Liver (tissue), 10 donors: ENCODE measurements at places on chromosomes 16 and 17. TPM values are rescaled to one million over a fixed set of nuclear protein-coding genes. Genes with fewer than 3 reads are reported as not detected.

DNA sequence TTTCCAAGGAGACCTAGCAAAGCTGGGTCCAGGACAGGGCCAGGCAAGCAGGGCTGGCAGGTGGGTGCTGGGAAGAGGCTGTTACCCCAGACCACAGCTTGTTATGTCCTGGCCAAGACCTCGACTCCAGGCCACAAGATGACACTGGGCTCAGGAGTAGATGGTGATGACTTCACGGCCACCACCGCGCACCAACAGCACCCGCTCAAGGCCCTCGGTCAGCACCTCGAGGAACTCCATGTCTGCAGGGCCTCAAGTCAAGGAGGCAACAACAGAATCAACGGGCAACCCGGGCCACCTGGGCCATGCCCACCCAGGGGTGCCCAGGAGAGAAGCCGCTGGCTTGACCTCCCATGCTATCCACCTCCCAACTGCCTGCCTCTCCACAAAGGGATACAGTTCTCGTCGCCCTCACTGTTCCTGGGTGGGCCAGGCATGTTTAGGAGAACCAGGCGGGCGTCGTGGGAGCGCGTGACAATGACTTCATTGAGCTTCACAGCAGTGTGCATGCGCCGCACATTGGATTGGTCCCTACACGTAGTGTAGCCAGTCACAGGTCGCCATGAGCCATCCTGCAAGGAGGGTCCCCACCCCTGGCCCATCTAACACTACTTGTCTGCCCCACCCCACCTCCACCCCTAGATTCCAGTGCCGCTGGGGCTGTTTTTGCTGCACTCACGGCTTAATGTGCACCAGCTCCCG, 921 bp upstream of the LCAT start:
- no peak for DNase-seq

DNA sequence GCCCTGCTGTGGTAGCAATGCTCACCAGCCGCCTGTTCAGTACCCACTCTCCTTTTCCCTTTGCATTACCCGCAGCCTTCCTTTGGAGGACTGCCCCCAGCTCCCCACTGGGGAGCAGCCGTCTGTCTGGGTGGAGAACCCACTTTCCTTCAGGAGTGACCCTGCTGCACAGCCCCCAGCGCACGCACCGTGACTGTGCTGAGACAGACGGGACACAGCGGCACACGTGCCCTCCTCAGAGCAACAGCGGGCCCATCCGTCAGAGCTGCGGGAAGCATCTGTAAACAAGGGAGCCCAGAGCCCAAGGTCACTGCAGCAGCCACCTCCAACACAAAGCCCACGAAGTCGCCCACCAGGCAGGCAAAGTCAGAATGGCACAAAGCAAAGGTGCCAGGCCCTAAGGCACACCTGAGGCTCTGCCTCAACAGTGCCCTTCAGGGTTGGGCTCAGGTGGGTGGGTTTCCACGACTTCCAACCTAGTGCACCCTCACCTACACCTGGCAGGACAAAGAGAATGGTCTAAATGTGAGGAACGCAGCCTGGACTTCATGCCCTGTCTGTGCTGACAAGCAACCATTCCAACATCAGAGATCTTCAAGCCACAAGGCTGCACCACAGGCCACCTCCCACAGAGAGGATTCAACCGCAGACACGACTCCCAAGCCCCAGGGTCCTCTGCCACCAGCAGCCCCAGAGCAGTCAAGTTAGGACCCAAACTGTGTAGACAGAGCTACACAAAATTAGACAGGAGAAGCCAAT, 9.9 kb downstream of the AXIN1 start:
- no peak for DNase-seq

GH1 gene
- not detected for polyA plus RNA-seq

- DNase-seq, result no peak
Observed at GRCh38 chr17:7354262-7354843, 603 bp upstream of the TMEM95 start.

MRM1 gene
- polyA plus RNA-seq, result 3.2 TPM

- DNase-seq, result no peak
Observed at GRCh38 chr16:19434584-19434983, 16.9 kb downstream of the TMC5 start.

METTL26 gene
- 69.1 TPM for polyA plus RNA-seq

- DNase-seq, result no peak
Observed at GRCh38 chr17:80367503-80367902, 47.5 kb upstream of the ENDOV start.

TERB1 gene
- polyA plus RNA-seq, result not detected

- DNase-seq, result no peak
Observed at GRCh38 chr16:71453036-71453435, 9.0 kb downstream of the ZNF23 start.

CCL17 gene
- polyA plus RNA-seq, result not detected

KRT16 gene
- not detected for polyA plus RNA-seq

VAT1L gene
- 0.32 TPM for polyA plus RNA-seq

- no peak for DNase-seq
Observed at GRCh38 chr16:48542020-48542473, 67.9 kb downstream of the N4BP1 start.

- peak; percentile 77 for DNase-seq
Observed at GRCh38 chr17:75753514-75754377, 11.2 kb downstream of the GALK1 start.

- DNase-seq, result no peak
Observed at GRCh38 chr16:49474741-49475140, 101.1 kb downstream of the C16orf78 start.

- DNase-seq, result no peak
Observed at GRCh38 chr17:7095625-7096024, 15.6 kb upstream of the CLEC10A start.

GRCh38 chr16:80122115-80122514, 418.7 kb upstream of the DYNLRB2 start:
- DNase-seq, result no peak

GRCh38 chr16:30085247-30085646, 6.5 kb downstream of the TBX6 start:
- no peak for DNase-seq

DNA sequence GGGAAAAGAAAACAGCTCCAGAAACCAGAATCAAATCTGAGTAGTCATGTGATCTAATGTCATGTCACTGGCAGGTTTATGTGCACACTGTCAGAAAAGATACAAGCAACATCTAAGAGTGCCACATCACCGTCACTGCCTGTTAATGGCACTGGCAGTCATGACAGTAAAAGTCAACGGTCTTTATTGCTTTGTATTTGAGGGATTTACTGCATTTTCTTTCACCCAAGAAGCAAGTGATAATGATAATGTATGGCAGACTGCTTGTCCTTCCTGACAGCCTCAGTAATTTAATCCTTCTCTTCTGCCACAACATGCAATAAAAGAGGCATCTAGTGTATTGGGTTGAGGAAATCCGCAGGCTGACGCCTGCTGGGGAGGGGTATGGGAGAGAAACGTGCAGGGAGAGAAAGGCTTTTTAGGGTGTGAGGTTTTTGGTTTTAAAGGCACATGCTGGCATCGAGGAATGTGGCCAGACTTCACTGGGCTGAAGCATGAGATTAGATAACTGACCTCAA, 92.4 kb downstream of the RPGRIP1L start:
- DNase-seq, result no peak

EVPLL gene
- polyA plus RNA-seq, result 0.44 TPM

GRCh38 chr16:23355106-23355670, 53.1 kb downstream of the SCNN1B start:
- DNase-seq, result no peak

DNA sequence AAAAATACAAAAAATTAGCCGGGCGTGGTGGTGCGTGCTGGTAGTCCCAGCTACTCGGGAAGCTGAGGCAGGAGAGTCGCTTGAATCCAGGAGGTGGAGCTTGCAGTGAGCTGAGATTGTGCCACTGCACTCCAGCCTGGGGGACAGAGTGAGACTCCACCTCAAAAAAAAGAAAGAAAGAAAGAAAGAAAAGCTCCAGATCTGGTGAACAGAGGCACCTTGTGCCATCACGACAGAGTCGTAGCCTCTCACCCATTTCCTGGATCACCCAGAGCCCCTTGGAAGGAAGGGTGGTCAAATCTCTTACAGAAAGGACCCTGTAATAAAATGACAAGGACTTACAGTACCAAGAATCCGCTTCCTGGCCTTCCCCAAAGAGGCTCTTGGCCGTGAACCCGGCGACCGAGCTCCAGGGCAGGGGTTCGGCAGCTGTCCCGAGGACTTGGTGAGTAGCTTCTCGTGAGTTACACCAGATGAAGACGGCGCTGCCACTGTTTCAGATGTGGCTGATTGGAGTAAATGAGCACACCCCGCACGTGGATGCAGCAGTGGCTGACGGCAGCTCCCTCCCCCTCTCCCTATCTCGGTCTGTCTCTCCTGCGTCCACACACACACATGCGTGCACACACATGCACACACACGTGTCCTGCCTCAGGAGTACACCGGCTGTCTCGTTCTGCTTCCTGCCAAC, 13.5 kb downstream of the LGALS3BP start:
- DNase-seq, result no peak

SSTR5 gene
- polyA plus RNA-seq, result not detected

GRCh38 chr17:61461967-61462718, 9.9 kb downstream of the TBX4 start:
- DNase-seq, result no peak

GRCh38 chr16:78694414-78694813, 595.0 kb downstream of the WWOX start:
- no peak for DNase-seq

GRCh38 chr17:69552986-69553667, 138.6 kb downstream of the MAP2K6 start:
- no peak for DNase-seq

- no peak for DNase-seq
Observed at GRCh38 chr17:33982909-33983308, 272.2 kb upstream of the CCL2 start.
